ENCODE measurements at places on chromosomes 6 and 20. TPM values are rescaled to one million over a fixed set of nuclear protein-coding genes. Genes with fewer than 3 reads are reported as not detected.

GRCh38 chr6:150857062-150857944 lies 8.2 kb upstream of the MTHFD1L start:
- H3K4me1 ChIP-seq: peaks cover 39% of the 10 kb centered on the region
- H3K27me3 ChIP-seq: no peaks in the 10 kb centered on the region
- peak overlapping the region; percentile 36 for H3K4me3 ChIP-seq
- no peaks in the 10 kb centered on the region for H3K36me3 ChIP-seq
- peak overlapping the region; percentile 82 for H3K27ac ChIP-seq
- DNase-seq: peak; percentile 29

- H3K27ac ChIP-seq: no peak overlapping the region
- no peak for DNase-seq
- H3K4me1 ChIP-seq: peaks cover 81% of the 10 kb centered on the region
- H3K27me3 ChIP-seq: no peaks in the 10 kb centered on the region
- H3K4me3 ChIP-seq: no peak overlapping the region
- H3K36me3 ChIP-seq: peaks cover 27% of the 10 kb centered on the region
These were observed 6.7 kb downstream of the TEAD3 start for GRCh38 chr6:35489995-35490791.

DNA sequence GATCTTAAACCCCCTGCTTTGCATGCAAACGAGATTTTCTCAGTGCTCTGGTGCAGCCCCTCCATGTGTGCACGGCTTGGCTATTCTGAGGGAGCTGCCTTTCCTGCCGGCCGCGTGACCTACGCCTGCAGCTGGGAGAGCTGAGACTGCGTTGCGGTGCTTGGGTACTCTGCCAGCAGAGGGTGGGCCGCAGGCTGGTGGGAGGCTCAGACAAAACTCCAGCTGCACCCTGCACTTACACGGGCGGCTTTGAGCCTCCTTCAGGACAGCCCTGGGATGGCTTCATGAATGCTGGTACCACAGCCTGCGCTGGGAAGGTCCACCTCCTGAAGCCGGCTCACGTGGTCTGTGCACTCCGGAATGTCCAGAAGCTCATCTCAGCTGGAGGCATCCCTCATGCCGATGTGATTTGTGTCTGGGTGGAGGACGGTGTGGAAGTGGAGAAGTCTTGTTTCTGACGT lies 223.7 kb downstream of the DLL1 start:
- H3K36me3 ChIP-seq: no peaks in the 10 kb centered on the region
- no peak overlapping the region for H3K27ac ChIP-seq
- H3K4me3 ChIP-seq: no peak overlapping the region

The FHL5 gene
- not detected for total RNA-seq

The TENT5A gene
- 17.4 TPM for total RNA-seq
